ENCODE measurements at places on chromosomes 12 and 14.
A peak's percentile ranks its signal among the peaks of the same experiment; 100 is the strongest.

GRCh38 chr12:27332714-27333402 lies at the start of gene BMAL2:
Gene BMAL2 (plus strand): TSS chr12:27332836. CDS start chr12:27333073, 237 bp downstream.
- peak; percentile 74 for DNase-seq

GRCh38 chr12:20426191-20426590 lies 57.9 kb downstream of the PDE3A start:
- no peak for DNase-seq

- DNase-seq = no peak
Measured at GRCh38 chr12:90166012-90166411, 457.4 kb upstream of the ATP2B1 start.

DNA sequence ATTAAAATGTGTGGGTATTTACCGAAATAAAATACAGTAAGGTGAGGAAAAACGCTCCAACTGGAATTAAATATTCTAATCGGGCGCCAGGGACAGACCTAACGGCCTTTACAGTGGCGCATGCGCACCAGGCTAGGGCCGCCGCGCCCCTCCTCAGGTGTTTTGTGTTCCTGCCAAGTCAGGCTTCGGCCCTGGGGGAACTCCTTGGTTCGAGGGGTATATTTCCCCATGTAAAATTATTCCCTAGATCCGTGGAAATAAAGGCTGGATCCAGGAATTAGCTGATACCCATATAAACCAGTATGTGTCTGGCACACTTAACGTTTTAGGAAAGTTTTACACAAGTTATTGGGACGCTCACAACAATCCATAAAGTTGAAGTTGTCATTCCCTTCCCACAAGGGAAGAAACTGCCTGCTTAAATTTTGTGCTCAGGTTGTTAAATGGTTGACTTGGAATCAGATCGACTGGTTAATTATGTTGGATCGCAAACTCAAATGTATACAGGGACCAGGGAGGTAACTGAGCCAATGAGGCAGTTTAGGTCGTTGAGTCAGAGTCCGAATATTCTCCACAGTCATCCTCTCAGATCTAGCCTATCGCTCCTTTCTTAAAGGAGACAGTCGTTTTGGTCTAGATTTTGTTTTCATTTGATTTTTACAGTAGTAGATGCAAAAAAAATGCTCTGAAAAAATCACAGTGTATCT lies 621 bp upstream of the ANAPC7 start:
- DNase-seq = peak; percentile 89

DNA sequence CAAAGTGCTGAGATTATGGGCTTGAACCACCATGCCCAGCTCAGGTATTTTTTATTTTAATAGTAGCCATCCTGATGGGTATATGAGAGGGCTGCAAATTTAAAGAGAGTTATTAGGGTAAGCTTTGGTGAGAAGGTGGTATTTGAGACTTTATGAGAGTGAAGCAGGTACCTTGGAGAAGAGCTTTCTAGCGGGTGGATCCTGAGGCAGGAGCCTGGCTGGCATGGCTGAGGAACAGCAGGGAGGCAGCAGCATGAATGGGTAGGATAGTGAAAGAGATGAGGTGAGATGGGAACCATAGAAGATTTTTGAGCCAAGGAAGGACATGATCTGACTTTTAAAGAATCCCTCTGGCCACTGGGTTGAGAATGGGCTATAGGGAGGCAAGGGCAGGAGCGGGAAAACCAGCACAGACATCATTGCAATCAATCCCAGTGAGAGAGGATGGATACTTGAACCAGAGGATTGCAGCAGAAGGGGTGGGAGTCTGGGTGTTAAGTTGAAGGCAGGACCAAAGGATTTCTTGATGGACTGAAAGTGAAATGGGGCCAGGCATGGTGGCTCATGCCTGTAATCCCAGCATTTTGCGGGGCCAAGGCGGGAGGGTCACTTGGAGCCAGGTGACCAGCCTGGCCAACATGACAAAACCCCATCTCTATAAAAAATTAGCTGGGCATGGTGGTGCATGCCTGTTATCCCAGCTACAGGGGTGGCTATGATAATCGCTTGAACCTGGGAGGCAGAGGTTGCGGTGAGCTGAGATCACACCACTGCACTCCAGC lies 5.7 kb downstream of the SVOP start:
- no peak for DNase-seq

Measured in RKO (cell line).